ENCODE measurements at places on chromosomes 7 and 10. TPM values are rescaled to one million over a fixed set of nuclear protein-coding genes. Genes with fewer than 3 reads are reported as not detected.

The MBL2 gene
- not detected for total RNA-seq

The CPVL gene
- not detected for total RNA-seq

The AQP1 gene
- total RNA-seq = 0.13 TPM

The THNSL1 gene
- total RNA-seq = 3.1 TPM

The PPP1R17 gene
- total RNA-seq = not detected

The ARL5B gene
- 14.4 TPM for total RNA-seq

The EBF3 gene
- not detected for total RNA-seq

The TUBAL3 gene
- not detected for total RNA-seq

The PNLIPRP1 gene
- total RNA-seq = not detected

The GRID2IP gene
- 0.12 TPM for total RNA-seq

The OPALIN gene
- total RNA-seq = not detected

The TAS2R4 gene
- total RNA-seq = 0.78 TPM

The WDR86 gene
- total RNA-seq = not detected

Data from activated T-helper 1 cell treated with anti-CD3 and anti-CD28 coated beads, Interleukin-12 subunit alpha, Interleukin-12 subunit beta, Interleukin-2, Interleukin-4 antibody, amounts not matched to agents 30 ng/mL and 10 ng/mL and 1 ng/mL, durations not matched to agents 14 hours and 24 hours and 36 hours (primary cell).